ENCODE measurements at places on chromosomes 6 and 20.

GRCh38 chr6:162684961-162685360 lies 42.6 kb downstream of the PRKN start:
- no peak for DNase-seq

DNA sequence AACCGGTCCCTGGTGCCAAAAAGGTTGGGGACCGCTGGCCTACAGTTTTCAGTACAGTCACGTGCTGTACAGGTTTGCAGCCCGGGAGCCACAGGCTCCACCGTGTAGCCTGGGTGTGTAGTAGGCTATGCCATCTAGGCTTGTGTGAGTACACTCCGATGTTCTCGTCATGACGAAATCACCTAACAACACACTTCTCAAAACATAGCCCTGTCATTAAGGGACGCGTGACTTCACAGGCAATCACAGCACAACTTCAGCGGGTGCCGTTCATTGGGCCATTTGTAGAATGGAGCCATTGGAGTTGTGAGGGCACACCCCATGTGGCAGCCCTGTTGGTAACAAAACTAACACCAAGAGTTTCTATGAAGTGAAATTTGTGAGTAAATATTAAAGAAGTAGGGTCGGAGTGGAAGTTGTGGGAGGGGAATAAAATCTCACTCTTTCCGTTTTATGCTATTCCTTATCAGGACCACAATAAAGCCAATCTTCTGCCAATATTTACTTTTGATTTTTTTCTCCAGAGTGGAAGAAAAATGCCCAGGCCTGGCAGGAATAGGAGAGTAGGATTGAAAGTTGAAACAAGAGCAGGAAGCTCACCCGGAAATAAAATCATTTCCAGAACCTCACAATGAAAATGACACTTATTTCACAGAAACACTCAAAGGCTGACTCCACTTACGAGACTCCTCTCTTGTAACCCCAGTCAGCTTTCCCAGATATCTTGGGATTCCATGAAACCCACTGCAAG lies 63.7 kb upstream of the PTPN1 start:
- DNase-seq: no peak

DNA sequence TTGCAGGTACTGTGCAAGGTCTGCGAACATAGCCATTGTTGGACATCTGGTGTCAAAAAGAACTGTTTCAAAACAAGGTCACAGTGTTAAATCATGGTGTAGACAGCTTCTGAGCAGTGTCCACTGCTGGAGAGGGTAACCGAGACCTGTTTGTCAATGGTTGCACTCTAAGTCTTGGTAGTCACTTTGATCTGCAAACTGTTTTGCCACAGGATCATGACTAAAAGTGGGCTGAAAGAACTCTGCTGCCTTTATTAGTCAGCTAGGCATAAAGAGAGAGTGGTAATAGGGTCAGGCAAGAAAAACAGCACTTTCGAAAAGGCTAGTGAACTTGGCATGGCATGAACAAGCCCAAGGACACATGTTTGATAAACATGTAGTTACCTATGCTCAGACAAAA lies 552.3 kb upstream of the CITED2 start:
- no peak for DNase-seq

DNA sequence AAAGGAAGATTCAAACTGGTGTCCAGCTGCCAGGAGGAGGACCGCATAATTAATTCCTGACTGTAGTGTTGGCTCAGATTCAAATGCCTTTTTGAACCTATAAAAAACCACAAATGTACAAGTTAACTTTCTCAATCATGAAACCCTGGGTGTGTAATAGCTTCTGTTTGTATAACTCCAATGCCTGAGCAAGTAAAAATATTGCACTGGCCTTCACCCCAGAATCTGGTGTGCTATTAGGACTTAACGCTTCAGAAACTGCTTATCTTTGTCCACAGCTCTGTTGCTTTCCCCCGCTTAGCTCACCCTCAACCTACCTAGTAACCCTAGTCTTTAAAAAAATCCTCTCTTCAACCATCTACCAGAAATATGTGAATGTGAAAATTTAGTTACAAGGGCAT lies 119.1 kb upstream of the MAP7 start:
- DNase-seq: peak; percentile 23

DNA sequence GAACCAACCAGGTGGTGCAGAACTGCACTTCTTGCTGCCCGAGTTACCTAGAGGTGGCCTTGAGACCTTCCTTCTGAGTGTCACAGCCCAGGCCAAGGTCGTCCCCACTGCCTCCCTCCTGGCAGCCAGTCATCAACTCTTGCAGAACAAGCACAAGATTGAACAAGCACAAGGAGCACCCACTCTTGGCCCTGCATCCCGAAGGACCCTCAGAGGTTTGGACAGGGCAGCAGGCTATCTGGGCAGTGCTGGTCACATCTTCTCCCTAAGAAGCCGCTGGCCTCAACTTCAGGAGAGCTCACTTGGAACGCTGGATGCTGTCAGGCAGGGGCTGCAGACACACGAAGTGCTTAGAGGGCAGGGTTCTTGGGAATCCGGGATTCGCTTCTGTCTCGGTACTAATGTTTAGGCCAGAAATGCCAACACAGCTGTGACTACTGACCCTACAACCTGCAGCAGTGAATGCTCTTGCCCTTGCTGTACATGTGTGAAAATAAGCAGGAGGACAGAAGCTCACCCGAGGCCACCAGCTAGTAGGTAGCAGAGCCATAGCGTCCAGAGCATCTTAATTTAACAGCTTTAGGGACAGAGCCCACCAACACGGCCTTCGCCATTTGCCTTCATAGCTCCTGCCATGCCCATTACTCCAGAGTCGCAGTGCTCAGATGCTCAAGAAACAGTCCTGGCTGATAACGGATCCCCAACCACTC lies 4.0 kb upstream of the ACSS1 start:
- DNase-seq: no peak

- no peak for DNase-seq
Observed at GRCh38 chr6:25623879-25624278, 28.1 kb upstream of the SCGN start.

GRCh38 chr20:62570897-62571668 lies 71.2 kb upstream of the SLCO4A1 start:
- no peak for DNase-seq

- DNase-seq: no peak
Observed at GRCh38 chr6:4774296-4774695, 1.9 kb upstream of the CDYL start.

- DNase-seq: no peak
Observed at GRCh38 chr6:19852090-19852457, 14.9 kb downstream of the ID4 start.

DNA sequence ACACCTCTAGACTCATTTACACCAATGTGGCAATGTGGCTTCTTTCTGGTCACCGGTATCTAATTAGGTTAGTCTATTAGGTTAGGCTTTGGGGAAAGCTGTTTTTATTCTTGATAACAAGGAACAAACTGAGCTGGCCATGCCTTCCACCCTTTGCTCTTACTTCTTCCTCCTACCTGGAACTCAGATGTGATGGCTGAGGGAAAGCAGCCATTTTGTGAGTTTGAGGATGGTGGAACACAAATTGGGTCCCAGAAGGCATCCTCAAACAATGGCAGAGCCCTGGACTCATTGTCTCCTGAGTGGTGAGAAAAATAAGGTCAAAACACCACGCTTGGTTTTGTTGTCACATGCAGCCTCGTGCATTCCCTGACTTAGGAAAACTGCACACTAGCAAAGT lies 7.7 kb downstream of the CDH4 start:
- DNase-seq: no peak

DNA sequence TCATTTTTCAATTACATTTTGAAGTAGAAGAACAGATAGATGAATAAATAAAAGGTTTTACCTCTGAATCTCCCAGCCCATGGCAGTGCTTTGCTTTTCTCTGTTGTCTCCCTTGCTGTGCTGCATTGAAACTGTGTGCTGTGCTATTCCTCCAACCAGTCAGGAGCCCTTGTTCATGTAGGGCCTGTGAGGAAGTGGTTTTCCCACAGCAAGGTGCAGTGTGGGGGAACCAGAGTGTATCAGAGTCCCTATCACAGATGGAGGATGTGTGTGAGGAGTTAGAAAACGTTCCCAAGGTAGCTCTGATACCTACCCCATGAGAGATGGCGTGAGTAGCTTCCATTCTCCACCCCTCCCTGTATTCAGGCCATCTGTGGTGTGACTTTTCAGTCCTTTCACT lies 72.8 kb upstream of the RALGAPA2 start:
- DNase-seq: no peak

GRCh38 chr6:130693944-130694343 lies 133.3 kb upstream of the SMLR1 start:
- DNase-seq: no peak

DNA sequence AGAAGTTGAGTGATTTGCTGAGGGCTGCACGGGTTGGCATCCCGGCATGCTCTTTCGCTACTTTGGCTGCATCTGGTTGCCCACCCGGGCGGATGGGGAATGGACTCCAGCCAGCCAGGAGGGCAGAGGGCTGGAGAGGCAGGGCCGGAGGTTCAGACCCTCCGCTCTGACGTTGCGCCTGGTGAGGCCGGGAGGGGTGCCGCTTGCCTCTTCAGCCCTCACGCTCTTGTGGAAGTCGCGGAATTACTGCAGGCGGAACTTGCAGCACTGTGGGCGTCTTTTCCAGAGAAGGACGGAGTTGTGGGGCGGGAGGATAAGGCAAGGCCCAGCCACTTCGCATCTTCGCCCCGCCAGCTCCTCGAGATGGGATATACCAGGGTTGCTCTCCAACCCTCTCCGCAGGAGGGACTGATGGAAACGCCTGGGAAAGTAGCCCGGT lies 656 bp downstream of the RTEL1 start:
- DNase-seq: no peak

DNA sequence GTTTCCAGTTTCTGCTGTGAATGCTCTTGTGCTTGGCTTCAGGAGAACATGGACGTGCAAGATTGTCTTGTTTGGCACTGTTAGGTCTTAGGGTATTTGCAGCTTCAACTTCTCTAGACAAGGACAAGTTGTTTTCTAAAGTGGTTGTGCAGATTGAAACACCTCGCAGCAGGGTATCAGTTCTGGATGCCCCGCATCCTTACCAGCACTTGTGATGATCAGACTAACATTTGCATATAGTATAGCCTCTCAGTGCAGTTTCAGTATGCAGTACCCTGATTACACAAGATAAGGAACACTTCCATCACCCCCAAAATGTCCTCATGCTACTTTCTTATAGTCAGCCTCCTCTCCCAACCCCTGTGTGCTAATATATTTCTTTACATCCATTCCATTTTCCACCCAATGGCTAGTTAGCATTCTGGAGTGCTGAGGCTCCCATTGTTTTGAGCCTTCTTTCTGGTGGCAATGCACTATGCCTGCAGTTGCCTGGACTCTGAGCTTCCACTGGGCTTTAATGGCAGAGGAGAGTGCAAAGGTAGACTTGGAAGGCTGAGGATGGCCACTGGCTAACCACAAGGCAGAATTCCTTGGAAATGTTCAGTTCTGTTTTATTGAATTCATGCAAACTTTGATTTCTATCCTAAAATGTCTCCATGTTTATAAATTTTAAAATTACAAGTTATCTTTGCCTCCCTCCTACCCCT lies 35.4 kb downstream of the KIF3B start:
- no peak for DNase-seq

- no peak for DNase-seq
Observed at GRCh38 chr20:2866236-2866635, 7.0 kb upstream of the PTPRA start.

- DNase-seq: no peak
Observed at GRCh38 chr6:56714273-56714672, 71.6 kb upstream of the DST start.

GRCh38 chr6:96391776-96392360 lies 129.7 kb upstream of the UFL1 start:
- no peak for DNase-seq

- DNase-seq: no peak
Observed at GRCh38 chr6:31349301-31349700, 7.7 kb downstream of the HLA-B start.

DNA sequence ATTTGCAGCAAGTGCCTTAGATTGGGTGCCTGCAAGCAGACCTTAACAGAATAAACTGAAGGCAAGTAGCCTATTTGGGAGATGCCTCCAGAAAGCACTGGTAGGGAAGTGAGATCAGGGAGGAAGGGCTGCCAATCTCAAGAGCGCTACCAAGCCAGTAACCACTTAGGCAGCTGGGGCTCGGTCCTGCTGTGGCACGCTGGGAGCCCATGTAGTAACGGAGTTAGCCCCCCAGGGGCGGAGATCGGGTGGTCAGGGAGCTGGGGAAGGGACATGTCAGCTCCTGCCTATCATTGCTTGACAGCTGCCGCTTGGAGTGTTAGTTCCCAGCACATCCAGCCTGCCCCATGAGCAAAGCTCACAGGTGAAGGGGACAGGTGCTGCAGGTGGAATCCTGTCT lies 127.0 kb downstream of the CEBPB start:
- no peak for DNase-seq

- no peak for DNase-seq
Observed at GRCh38 chr6:100304575-100304974, 160.1 kb downstream of the SIM1 start.

DNA sequence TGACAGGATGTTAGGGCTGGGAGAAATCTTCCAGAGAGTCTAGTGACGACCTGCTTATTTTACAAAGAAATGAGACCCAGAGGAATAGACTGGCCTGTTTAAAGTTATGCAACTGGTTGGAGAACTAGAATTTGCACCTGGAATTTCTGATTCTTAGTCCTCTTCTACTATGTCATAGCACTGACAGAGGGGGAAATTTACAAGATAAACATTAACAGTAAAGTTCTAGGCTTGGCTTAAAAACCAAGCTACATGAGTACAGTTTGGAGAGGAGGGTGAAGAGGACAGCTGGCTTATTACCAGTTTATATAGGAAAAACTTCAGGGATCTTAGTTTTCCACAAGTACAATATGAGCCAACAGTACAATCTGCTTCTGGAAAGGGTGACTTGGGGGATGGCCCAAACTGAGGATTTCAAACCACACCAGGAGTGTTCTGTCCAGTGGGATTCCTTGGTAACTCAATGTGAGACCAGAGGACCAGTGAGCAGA lies 269.6 kb downstream of the CD109 start:
- DNase-seq: no peak

- DNase-seq: no peak
Observed at GRCh38 chr6:752438-752837, 59.5 kb upstream of the EXOC2 start.

- DNase-seq: no peak
Observed at GRCh38 chr6:56486681-56487080, 156.0 kb downstream of the DST start.

DNA sequence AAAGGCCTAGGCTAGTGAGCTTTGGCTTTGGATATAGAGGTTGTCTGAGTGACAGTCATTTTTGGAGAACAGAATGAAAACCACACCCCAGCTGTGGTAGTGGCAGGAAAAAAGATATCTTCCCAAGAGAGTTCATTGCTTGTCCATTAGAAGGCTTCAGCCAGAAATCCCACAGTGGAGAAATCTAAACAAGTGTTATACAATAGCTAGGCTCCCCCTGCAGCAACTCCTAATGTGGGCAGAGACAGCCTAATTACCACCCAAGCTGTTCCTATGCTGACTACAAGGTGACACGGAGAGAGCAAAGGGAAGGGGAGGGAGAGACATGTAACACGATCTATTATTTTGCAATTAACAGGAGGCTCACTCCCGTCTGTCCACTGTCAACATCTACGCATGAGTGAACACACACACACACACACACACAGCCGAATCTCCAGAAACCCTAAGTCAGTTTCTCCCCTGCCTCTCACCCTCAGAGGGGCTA lies 147.5 kb upstream of the TCF21 start:
- DNase-seq: no peak

- DNase-seq: no peak
Observed at GRCh38 chr6:6599468-6599873, 11.0 kb downstream of the LY86 start.

Data from hematopoietic multipotent progenitor cell treated with erythropoietin and hydrocortisone succinate and interleukin-3 and kit ligand, for 15 days (in vitro differentiated cells).